ENCODE measurements at places on chromosomes 6 and 20.

DNA sequence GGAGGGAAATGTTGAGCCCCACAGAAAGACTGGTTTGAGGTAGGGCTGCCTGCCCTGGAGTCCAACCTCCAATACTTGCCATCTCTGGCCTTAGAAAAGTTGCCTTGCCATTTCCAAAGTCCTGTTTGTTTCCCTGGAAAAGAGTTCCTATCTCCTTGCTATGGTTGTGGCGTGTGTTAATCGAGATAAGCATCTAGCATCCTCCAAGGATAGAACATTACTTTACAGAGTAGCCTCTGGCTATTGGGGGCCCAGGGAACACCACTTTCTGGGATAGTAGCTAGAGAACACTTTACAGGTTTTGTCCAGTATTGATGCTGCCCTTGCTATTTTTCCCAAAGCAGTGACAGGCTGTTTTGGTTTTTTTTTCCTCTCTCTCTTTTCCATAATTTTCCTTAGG is 57.4 kb upstream of the SASH1 start:
- no peak for DNase-seq

- DNase-seq = no peak
Observed at GRCh38 chr20:44495257-44495656, 19.6 kb downstream of the TTPAL start.

DNA sequence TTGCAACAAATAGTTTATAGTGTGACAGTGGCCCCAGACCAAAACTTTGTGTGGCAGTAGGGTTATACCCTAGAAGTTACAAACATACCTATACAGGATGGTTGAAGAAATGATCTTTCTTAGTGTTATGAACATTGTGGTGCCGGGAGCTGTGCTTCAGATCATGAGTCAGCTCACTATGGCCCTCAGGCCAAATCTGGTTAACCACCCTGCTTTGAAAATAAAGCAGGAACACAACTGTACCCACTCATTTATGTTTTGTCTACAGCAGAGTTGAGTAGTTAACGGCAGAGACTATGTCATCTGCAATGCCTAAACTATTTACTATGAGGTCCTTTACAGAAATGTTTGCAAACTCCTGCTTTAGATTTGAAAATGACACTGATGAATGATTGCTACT is 24.3 kb downstream of the AKAP7 start:
- no peak for DNase-seq

DNA sequence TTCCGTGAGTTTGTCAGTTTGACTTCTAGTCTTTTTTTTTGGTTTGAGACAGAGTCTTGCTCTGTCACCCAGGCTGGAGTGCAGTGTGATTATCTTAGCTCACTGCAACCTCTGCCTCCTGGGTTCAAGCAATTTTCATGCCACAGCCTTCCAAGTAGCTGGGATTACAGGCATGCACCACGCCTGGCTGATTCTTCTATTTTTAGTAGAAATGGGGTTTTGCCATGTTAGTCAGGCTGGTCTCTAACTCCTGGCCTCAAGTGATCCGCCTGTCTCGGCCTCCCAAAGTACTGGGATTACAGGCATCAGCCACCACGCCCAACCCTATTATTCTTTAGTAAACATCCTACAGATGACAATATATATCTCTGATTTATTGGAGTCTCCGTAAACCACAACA is 506.5 kb downstream of the PREX1 start:
- no peak for DNase-seq

DNA sequence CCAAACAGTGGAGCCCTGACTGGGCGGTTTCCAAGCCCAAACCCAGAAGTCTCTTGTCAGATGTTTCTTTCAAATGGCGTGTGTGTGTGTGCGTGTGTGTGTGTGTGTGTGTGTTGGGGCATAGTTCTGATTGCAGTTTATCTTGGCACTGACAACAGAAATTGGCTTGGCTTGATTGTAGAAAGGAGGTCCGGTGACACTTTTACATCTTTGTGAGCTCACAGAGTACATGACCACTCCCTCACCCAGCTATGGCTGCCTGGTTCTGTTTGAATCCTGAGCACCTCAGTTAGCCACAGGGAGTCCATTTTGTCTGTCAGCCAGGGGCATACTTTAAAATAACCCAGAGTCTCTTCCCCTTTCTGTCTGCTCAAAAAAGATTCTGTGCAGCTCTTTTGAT is 276.3 kb downstream of the CD83 start:
- no peak for DNase-seq

GRCh38 chr6:138245751-138246150 is 27.5 kb upstream of the PBOV1 start:
- no peak for DNase-seq
